Activated naive CD8-positive, alpha-beta T cell treated with anti-CD3 and anti-CD28 coated beads for 36 hours (primary cell): ENCODE measurements at places on chromosomes 4 and X.

DNA sequence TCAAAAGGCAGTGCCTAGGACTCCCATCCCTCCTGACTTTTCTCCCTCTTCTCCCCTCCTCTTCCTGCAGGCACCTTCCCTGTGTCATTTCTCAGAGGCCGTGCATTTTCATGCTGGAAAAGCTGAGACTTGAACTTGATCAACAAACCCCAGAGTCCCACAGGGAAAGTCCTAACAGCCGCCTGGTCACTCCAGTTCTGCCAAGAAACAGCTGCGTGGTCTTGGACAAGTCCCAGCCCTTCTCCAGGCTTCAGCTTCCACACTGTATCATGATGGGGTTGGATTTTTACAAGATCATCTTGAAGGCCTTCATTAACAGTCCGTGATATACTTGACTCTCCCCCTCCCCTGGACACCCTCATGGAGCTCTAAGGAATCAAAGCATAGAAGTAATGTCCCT lies 366.0 kb downstream of the BCOR start:
- DNase-seq: no peak

GRCh38 chr4:99205153-99205979 lies 13.7 kb downstream of the ADH6 start:
- DNase-seq: no peak

DNA sequence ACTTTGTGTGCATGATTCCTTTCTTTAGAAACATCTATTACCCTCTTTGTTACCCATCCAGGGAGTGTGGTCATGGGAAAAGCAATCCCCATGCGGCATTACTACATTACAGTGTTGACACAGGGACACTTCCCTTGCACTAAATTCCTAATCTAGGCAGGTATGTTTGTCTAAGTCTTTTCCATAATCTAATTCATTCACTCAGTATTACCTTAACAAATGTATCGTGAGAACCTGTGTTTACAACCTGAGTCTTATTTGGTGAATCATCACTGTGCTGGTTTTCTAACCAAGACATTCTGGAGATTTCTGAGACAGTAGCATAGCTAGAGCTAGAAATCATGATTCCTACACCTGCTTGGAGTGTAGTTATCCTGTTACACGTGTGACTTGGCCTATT lies 326.8 kb downstream of the BMPR1B start:
- DNase-seq: no peak

- DNase-seq: no peak
Observed at GRCh38 chr4:41079881-41080560, 134.3 kb downstream of the APBB2 start.
